ENCODE measurements at places on chromosomes 5 and 9.

DNA sequence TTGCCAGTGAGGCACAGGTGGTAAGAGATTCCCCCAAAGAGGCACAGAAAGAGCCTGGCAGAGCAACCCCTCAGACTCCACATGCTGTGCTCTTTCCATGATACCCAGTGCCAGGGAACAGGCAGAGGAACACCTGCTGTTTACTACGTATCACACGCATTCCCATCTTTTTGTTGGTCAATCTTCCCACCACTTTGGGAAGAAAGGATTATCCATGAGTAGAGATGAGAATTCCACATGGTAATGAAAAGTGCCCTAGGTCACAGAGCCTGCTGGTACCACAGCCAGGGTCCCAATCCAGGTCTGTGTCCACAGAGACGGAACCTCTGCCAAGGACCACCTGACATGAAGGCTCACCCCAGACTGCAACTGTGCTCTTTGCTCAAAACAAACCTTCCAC lies 86.6 kb downstream of the LHFPL2 start:
- DNase-seq, result no peak

GRCh38 chr5:43061352-43062075 lies 21.4 kb upstream of the ANXA2R start:
- no peak for DNase-seq

DNA sequence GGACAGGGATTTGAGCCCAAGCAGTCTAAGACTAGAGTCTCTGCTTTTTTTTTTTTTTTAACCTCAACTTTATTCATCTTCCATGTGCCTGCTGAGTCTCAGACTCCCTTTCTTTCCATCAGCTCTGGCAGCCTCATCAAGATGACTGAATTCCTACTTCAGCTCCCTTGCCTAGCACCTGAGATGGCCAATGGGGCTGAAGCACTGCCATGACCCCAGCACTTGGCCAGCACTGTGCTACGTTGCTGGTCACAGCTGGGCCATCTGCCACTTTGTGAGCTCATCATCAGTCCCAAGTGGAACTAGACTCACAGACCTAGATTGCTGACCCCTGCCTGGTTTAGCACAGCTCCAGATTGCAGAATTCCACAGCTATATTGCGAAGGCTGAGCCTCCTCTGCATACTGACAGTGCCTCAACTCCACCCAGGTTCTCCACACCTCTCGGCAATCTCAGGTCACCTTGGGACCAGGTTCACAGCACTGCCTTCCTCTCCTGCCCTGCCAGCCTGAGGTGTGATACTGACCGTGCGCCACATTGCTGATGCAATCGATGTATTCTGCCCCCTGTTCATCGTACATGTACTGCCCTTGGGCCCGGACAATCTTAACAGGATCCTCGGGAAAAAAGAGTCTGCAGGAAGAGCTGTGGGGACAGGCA lies 1.6 kb downstream of the PHYKPL start:
- no peak for DNase-seq

GRCh38 chr5:158419186-158419585 lies 560.2 kb upstream of the CLINT1 start:
- DNase-seq, result no peak

- no peak for DNase-seq
Measured at GRCh38 chr5:173240091-173241050, 5.4 kb upstream of the NKX2-5 start.

DNA sequence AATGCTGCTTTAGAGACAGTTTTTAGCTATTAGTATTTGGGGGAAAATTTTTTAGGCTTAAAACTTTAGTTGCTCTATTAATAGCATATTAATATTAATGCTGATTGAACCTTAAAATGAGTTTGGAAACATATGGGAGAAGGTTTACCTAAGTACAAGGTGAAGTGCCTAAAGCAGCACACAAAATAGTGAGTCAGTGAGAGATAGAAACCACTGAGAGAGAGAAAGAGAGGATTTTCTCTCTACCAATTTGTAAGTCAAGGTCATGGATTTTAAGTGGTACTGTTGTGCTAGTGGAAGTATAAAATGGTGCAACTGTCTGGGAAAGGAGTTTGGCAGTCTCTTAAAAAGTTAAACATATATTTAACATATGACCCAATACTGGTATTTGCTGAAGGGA lies 64.9 kb downstream of the MARCHF3 start:
- no peak for DNase-seq

- DNase-seq, result no peak
Measured at GRCh38 chr5:6218116-6218515, 160.2 kb downstream of the MED10 start.

- DNase-seq, result no peak
Measured at GRCh38 chr9:21155501-21155900, 11.0 kb downstream of the IFNA21 start.

DNA sequence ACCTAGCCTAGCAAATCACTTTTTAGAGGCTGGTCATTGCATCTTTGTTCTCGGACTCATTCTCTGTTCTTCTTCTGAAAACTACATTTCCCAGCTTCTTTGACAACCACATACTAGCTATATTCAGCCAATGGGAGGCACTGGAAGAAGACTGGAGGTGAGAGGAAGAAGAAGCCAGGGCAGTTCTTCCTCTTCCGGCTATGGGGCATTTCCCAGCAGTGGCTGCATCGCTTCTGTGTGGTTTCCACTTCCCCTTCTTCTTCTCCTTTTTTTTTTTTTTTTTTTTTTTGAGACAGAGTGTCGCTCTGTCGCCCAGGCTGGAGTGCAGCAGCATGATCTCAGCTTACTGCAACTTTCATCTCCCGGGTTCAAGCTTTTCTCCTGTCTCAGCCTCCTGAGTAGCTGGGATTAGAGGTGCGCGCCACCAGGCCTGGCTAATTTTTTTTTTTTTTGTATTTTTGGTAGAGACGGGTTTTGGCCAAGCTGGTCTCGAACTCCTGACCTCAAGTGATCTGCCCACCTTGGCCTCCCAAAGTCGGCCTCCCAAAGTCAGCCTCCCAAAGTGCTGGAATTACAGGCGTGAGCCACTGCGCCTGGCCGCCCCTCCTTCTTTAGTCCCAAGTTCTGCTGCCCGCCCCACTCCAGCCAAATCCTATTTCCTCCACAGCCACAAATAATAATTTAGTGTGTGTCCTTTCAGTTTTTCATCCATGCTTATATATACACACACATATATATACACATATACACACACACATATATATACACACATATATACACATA lies 6.9 kb upstream of the UBAP1 start:
- DNase-seq, result peak; percentile 78

DNA sequence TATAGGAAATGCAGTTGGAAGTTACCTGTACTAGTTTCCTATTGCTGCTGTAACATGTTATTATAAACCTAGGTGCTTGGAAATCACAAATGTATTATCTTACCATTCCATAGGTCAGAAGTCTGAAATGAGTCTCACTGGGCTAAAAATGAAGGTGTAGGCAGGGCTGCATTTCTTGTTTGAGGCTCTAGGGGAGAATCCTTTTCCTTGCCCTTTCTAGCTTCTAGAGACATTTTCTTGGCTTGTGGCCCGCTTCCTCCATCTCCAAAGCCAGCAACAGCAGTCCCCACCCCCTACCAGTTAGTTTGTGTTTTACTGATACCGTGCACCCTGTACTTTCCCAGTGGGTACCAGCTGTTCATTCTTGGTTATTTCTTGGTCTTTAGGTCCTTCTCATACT lies 153.3 kb downstream of the SLF1 start:
- peak; percentile 24 for DNase-seq

- no peak for DNase-seq
Measured at GRCh38 chr9:116550696-116551436, 136.2 kb upstream of the TRIM32 start.

DNA sequence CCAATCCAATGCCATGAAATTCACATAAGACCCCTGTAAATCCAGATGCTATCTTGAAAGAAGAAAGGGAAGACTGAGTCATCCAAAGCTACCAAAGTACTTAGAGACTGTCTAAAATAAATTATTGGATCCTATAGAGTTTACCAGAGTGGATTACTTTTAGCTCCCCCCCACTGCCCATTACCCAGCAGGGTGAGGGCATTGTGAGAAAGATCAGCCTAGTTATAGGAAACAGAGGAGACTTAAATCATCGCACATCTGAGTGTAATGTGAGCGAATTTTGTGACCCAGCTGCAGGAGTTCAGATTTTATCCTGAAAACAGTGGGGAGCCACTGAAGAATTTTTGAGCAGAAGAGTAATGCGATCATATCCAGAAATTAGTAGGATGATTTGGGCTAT lies 1.6 kb upstream of the ENHO start:
- no peak for DNase-seq

GRCh38 chr5:178339272-178339671 lies 106.7 kb upstream of the PHYKPL start:
- no peak for DNase-seq

GRCh38 chr5:159458217-159458711 lies 128.0 kb upstream of the IL12B start:
- DNase-seq, result no peak

GRCh38 chr9:116605904-116606341 lies 81.2 kb upstream of the TRIM32 start:
- DNase-seq, result no peak

DNA sequence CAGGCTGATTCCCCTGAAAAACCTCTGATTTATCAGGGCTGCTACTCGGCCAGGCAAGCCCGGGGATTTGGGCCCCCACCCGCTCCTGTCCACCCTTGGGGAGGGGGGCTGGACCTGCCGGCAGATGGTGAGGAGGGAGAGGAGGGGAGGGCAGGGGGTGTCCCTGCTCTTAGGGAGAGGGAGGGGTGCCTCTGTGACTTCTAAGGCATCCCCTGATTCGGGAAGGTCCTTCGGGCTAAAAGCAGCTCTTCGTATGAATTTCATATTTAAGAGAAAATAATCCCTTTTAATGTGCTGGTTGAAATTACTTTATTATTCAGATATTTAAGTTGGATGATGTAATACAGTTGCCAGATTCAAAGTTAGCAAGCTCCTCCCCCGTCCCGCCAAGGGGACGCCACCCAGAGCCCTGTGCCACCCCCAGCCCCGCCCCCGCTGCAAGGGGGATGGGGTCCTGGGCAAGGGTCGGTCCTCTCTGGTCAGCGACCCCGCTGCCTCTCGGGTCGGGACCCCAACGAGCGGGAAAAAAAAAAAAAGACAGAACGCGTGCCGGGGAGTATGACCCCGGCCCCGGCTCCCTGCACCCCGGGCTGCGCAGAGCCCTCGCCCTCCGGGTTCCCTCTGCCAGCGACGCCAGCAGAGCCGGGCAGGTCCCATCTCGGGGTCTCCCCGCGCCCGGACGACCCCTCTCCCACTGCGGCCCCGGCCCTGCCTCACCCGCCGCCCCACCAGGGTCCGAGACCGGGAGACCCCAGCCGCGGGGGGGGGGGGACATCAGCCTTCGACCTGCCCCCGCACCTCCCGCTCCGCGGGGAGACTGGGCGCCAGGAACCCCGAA lies 12.4 kb downstream of the LHX3 start:
- no peak for DNase-seq

GRCh38 chr5:36273809-36274526 lies 27.7 kb downstream of the RANBP3L start:
- peak; percentile 9 for DNase-seq

DNA sequence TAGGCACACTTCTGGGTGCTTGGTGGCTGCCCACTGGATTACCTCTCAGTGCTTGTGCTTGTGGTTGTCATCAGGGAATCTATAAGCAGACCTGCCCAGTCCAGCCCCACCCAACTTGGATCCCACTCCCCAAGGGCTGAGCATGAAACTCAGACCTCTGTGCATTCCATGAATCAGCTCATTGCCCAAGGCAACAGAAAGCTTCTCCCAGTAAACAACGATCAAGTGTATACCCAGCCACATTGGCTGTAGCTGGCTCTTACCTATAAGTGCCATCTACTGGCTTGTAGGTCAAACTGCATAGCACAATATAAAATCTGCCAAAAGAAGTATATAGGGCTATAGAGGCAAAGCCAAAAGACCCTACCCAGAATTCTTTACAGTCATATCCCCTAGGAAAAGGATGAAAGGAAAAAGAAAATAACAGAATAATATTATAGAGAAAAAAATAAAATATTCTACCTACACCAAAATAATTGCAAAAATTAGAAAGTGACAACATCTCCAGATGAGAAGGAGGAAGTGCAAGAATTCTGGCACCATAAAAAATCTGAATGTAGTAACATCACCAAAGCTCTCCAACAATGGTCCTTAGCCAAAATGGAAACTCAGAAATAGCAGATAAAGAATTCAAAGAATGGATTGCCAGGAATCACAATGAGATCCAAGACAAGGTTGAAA lies 321.0 kb upstream of the TRPC7 start:
- DNase-seq, result peak; percentile 59

All from hematopoietic multipotent progenitor cell treated with erythropoietin and hydrocortisone succinate and interleukin-3 and kit ligand, for 6 days (in vitro differentiated cells).